Activated CD4-positive, alpha-beta T cell treated with anti-CD3 and anti-CD28 coated beads for 36 hours (primary cell): ENCODE measurements at places on chromosomes 16 and 17. TPM values are rescaled to one million over a fixed set of nuclear protein-coding genes. Genes with fewer than 3 reads are reported as not detected.

Gene IGSF6
- total RNA-seq = 0.11 TPM

Gene NOD2
- 6.6 TPM for total RNA-seq

GRCh38 chr17:49635121-49635520 is 42.8 kb downstream of the SPOP start:
- DNase-seq = no peak
- H3K4me1 ChIP-seq = peaks cover 54% of the 10 kb centered on the region
- no peak overlapping the region for H3K27ac ChIP-seq

DNA sequence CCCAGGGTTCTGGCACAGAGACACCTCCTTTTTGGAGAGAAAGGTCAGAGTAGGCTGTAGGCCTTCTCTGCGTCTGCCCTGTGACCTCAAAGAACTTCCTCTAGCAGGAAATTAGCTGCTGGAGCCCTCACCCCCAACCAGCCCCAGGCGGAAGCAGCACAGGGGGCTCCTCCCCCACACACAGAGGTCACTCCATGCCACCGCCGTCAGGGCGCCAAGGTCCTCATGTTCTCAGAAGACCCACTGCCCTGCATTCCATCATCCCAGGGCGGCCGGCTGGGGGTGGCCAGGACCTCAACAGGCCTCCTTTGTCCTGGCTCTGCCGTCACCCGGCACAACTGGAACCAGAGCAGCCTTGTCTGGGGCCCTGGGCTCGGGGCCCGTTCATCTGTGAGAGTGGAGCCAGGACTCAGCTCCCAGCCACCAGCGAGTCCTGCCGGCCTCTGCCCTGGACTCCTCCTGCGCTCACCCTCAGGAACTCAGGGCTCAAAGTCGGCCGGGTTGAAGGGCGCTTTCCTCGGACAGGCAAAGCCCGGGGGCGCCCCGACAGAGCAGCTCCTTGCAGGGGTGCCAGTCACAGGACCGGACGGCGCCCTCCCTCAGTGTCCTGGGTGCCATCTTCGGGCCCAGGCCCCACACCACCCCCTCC is 1.2 kb downstream of the TMC6 start:
- DNase-seq = peak; percentile 80
- peaks cover 53% of the 10 kb centered on the region for H3K4me1 ChIP-seq
- peak overlapping the region; percentile 79 for H3K27ac ChIP-seq
- H3K27me3 ChIP-seq = no peaks in the 10 kb centered on the region

DNA sequence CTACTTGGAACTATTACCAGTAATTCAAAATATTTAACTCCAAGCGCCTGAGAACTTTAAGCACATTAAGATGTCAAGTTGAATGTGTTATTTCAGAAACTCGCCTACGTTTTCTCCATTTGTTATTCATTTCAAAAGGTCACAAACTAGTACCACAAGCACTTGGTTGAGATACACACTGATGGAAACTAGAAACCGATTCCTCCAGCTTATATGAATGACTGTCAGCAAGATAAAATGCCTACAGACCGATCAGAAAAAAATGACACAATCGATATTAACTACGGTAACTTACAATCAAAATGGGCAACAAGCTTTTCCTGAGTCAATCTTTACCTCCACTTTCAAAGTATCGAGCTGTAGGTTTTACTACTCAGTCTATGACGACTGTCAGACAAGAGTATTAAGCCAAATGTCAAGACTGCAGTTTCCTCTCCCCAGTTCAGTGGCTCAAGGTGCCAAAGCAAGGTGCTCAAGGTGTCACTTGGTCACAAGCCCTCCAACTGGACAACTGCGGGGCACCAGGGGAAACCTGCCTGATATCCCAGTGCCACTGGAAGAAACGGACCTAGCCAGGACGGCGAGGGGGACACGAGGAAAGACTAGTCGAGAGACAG is 678 bp downstream of the SRP68 start:
- H3K4me3 ChIP-seq = peak overlapping the region; percentile 94
- DNase-seq = peak; percentile 56
- H3K27me3 ChIP-seq = peaks cover 23% of the 10 kb centered on the region
- H3K36me3 ChIP-seq = peaks cover 29% of the 10 kb centered on the region
- peak overlapping the region; percentile 100 for H3K27ac ChIP-seq
- peaks cover 39% of the 10 kb centered on the region for H3K4me1 ChIP-seq

- H3K36me3 ChIP-seq = peaks cover 9% of the 10 kb centered on the region
- no peaks in the 10 kb centered on the region for H3K27me3 ChIP-seq
- no peak overlapping the region for H3K4me3 ChIP-seq
Observed at GRCh38 chr16:58154345-58154744, 25.2 kb upstream of the CFAP20 start.

- H3K4me1 ChIP-seq = peaks cover 16% of the 10 kb centered on the region
- H3K36me3 ChIP-seq = no peaks in the 10 kb centered on the region
- DNase-seq = peak; percentile 10
- peak overlapping the region; percentile 70 for H3K4me3 ChIP-seq
- H3K27me3 ChIP-seq = peaks cover 35% of the 10 kb centered on the region
- H3K27ac ChIP-seq = peak overlapping the region; percentile 34
Observed at GRCh38 chr17:16583781-16584180, 14.8 kb upstream of the ZNF287 start.

Gene TPSG1
- total RNA-seq = not detected

Gene PIMREG
- total RNA-seq = 10.0 TPM

Gene PYY
- total RNA-seq = not detected

GRCh38 chr17:63826468-63827001 is 696 bp upstream of the PSMC5 start:
- DNase-seq = no peak
- H3K4me1 ChIP-seq = peaks cover 69% of the 10 kb centered on the region
- H3K36me3 ChIP-seq = peaks cover 83% of the 10 kb centered on the region
- peak overlapping the region; percentile 88 for H3K4me3 ChIP-seq
- peak overlapping the region; percentile 99 for H3K27ac ChIP-seq

Gene CD19
- 0.80 TPM for total RNA-seq

GRCh38 chr17:17525956-17526355 is 29.8 kb upstream of the RASD1 start:
- H3K4me1 ChIP-seq = no peaks in the 10 kb centered on the region
- no peak overlapping the region for H3K4me3 ChIP-seq
- no peaks in the 10 kb centered on the region for H3K27me3 ChIP-seq
- H3K36me3 ChIP-seq = no peaks in the 10 kb centered on the region
- no peak for DNase-seq
- H3K27ac ChIP-seq = no peak overlapping the region

- no peak for DNase-seq
- H3K4me1 ChIP-seq = no peaks in the 10 kb centered on the region
- H3K36me3 ChIP-seq = no peaks in the 10 kb centered on the region
- H3K4me3 ChIP-seq = no peak overlapping the region
- no peak overlapping the region for H3K27ac ChIP-seq
Observed at GRCh38 chr16:89163297-89163696, 8.3 kb upstream of the CDH15 start.

GRCh38 chr17:8289103-8289397 is 580 bp downstream of the RANGRF start:
- H3K4me3 ChIP-seq = peak overlapping the region; percentile 84
- H3K4me1 ChIP-seq = peaks cover 20% of the 10 kb centered on the region
- no peaks in the 10 kb centered on the region for H3K27me3 ChIP-seq
- H3K27ac ChIP-seq = peak overlapping the region; percentile 93
- no peak for DNase-seq

- H3K36me3 ChIP-seq = no peaks in the 10 kb centered on the region
- H3K4me1 ChIP-seq = peaks cover 24% of the 10 kb centered on the region
- H3K4me3 ChIP-seq = peak overlapping the region; percentile 18
- peak; percentile 57 for DNase-seq
Observed at GRCh38 chr16:56860226-56861020, 4.6 kb upstream of the SLC12A3 start.

Gene ALOX12
- total RNA-seq = not detected

DNA sequence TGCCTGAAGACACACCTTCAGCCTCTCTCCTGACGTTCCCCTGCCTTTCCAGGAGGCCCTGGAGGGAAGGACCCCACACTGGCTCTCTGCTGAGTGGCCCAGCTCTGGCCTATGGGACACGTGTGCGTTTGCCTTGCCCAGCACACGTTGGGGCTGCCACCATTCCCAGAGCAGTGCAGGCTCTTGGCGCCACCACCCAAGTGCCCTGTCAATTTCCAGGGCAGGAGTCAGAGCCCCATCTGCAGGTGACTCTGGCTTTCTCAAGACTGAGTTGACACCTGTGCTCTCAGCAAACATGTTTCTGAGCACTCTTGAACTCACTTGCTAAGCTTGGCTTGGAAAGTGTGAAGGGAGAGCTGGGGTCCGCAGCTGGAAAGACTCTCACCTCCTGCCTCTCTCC is 4.7 kb upstream of the IRF8 start:
- H3K27ac ChIP-seq = no peak overlapping the region
- H3K36me3 ChIP-seq = peaks cover 1% of the 10 kb centered on the region
- peaks cover 3% of the 10 kb centered on the region for H3K27me3 ChIP-seq
- peaks cover 36% of the 10 kb centered on the region for H3K4me1 ChIP-seq

GRCh38 chr17:36188891-36189306 is 7.7 kb downstream of the CCL3L1 start:
- DNase-seq = peak; percentile 17
- H3K36me3 ChIP-seq = no peaks in the 10 kb centered on the region
- no peak overlapping the region for H3K27ac ChIP-seq
- H3K27me3 ChIP-seq = peaks cover 2% of the 10 kb centered on the region

Gene AHSP
- not detected for total RNA-seq

DNA sequence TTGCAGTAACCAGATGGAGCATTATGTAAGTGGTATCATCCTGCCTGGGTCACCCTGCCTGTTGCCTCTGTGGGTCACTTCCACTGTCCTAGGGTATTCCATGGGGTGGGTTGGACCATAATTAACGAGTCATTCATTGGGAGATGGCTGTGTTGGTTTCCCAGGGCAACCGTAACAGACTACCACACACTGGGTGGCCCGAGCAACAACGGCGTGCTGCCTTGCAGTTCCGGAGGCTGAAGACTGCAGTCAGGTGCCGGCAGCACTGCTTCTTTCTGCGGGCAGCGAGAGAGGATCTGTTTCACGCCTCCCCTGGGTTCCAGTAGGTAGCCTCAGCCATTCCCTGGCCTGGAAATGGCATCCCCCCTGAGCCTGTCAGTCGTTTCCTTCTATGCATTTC is 28.9 kb upstream of the CMIP start:
- no peak overlapping the region for H3K4me3 ChIP-seq
- H3K27ac ChIP-seq = no peak overlapping the region
- no peaks in the 10 kb centered on the region for H3K36me3 ChIP-seq
- peaks cover 6% of the 10 kb centered on the region for H3K4me1 ChIP-seq
- no peak for DNase-seq

- no peak overlapping the region for H3K27ac ChIP-seq
- DNase-seq = peak; percentile 0
- H3K27me3 ChIP-seq = peaks cover 7% of the 10 kb centered on the region
- H3K4me1 ChIP-seq = no peaks in the 10 kb centered on the region
Observed at GRCh38 chr17:44922746-44923470, 7.6 kb upstream of the GFAP start.

- H3K4me1 ChIP-seq = peaks cover 90% of the 10 kb centered on the region
- peaks cover 82% of the 10 kb centered on the region for H3K36me3 ChIP-seq
- no peak overlapping the region for H3K4me3 ChIP-seq
- no peaks in the 10 kb centered on the region for H3K27me3 ChIP-seq
- no peak for DNase-seq
Observed at GRCh38 chr16:57024894-57025680, 35.7 kb downstream of the NLRC5 start.

Gene DHRS7C
- total RNA-seq = not detected

Gene PRSS33
- not detected for total RNA-seq

- no peak overlapping the region for H3K27ac ChIP-seq
- no peaks in the 10 kb centered on the region for H3K27me3 ChIP-seq
- no peak overlapping the region for H3K4me3 ChIP-seq
- DNase-seq = no peak
Observed at GRCh38 chr17:57355090-57355859, 99.0 kb downstream of the MSI2 start.

GRCh38 chr17:64773836-64774761 is 112.0 kb upstream of the SMURF2 start:
- H3K27me3 ChIP-seq = peaks cover 14% of the 10 kb centered on the region
- no peak overlapping the region for H3K27ac ChIP-seq
- no peaks in the 10 kb centered on the region for H3K36me3 ChIP-seq
- DNase-seq = peak; percentile 27
- no peak overlapping the region for H3K4me3 ChIP-seq
- H3K4me1 ChIP-seq = peaks cover 15% of the 10 kb centered on the region

Gene SLC13A5
- total RNA-seq = not detected

Gene POLR3K
- total RNA-seq = 46.8 TPM

- H3K27ac ChIP-seq = no peak overlapping the region
- no peaks in the 10 kb centered on the region for H3K27me3 ChIP-seq
- H3K36me3 ChIP-seq = no peaks in the 10 kb centered on the region
- no peak overlapping the region for H3K4me3 ChIP-seq
- peaks cover 3% of the 10 kb centered on the region for H3K4me1 ChIP-seq
- no peak for DNase-seq
Observed at GRCh38 chr16:66155933-66156332, 210.6 kb upstream of the CDH5 start.

DNA sequence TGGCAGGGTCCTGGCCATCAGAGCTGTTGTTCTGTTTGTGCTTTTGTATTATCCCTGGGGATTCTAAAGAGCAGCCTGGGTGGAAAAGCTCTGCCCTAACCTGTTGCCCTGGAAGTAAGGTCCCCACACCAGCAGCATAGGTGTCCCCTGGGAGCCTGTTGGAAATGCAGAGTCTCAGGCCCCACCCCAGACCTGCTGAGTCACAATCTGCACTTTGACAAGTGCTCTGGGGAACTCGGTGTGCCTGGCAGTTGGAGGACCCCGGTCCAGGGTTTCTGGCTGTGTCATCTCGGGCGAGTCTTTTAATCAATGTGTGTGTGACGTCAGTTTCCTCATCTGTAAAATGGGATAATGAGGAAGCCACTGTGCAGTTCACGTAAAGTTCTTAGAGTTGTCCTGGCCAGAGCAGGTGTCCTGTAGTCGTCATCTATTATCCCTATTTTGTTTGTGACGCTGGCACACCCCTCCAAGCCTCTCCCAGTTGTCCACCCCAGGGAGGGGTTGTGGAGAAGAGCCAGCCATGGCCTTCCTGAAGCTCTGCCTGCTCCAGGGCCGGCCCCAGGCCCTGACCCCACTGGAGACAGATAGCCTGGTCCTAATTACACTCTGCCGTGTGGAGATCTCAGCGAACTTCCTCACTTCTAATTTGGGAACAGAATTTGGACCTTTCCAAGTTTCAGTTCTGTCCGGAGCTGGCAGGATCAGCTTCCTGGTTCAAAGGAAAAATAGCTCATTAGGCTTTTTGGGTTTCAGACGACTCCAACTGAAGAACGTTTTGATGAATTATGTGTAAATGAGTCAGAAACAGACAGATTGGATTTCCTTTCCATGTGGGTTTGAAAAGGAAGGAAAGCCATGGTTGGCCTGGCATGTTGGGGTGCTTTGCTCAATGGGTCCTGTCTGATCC is 295.7 kb upstream of the FOXF1 start:
- no peak for DNase-seq
- no peak overlapping the region for H3K4me3 ChIP-seq
- H3K27ac ChIP-seq = no peak overlapping the region
- no peaks in the 10 kb centered on the region for H3K27me3 ChIP-seq

DNA sequence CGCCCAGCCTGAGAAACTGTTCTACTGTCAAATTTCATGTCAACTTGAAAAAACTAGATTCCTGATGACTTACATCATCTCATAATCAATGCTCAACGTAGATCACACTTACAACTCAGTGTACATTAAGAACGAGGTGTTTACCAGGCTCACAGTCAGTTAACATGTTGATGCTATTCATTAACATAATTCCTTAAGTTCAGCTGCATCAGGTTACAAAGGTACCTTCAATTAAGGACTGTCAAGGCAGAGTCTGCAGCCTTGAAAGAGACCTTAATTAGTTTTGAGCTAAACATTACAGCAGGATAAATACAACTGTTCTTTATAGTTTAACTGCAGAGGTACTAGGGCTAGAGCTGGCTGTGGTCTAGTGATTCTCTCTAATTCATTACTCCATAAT is 1.9 kb downstream of the GNA13 start:
- no peaks in the 10 kb centered on the region for H3K27me3 ChIP-seq
- peaks cover 60% of the 10 kb centered on the region for H3K36me3 ChIP-seq
- DNase-seq = no peak
- H3K4me3 ChIP-seq = peak overlapping the region; percentile 93
